Stimulated activated CD8-positive, alpha-beta memory T cell treated with anti-CD3 and anti-CD28 coated beads, Interleukin-15, amount 100 ng/mL, for 24 hours (primary cell): ENCODE measurements at places on chromosomes 2 and 18.

DNA sequence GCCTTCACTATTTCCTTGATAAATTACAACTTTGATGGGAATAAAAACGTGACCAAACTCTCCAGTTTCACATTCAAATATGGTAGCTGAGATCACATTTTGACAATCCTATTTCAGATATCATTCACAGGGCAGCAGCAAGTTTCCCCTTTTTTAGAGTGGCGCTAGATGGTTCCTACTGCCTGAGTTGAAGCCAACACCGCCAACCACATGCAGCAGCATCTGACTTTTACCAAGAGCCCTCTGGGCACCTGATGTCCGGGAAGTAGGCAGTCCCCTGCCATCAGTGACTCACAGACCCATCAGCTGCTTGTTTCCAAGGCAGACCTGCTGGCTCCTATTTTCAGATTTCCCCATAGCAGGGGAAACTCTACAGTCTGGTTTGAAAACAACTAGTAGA lies 4.0 kb upstream of the MREG start:
- no peak for DNase-seq

- no peak for DNase-seq
These were observed 64.6 kb downstream of the BMP10 start for GRCh38 chr2:68806511-68807109.

GRCh38 chr18:49814147-49814499 lies 790 bp upstream of the ACAA2 start:
- peak; percentile 20 for DNase-seq

DNA sequence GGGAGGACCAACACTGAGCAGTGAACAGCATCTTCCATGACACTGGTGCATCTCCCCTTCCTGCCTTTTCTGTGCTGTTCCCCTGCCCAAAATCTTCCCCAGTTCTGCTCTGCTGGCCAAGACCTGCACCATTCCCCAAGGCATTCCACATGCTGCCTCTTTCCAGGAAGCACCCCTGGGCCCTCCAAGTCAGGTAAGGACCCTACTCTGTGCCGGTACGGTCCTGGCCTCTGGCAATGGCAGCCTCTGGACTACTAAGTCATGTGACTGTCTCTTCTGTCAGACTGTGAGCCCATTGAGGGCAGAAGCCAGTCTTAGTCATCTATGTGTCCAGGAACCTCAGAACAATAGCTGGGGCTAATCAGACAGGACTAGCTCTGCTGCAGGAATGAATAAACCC lies 282.0 kb downstream of the MYCN start:
- no peak for DNase-seq

DNA sequence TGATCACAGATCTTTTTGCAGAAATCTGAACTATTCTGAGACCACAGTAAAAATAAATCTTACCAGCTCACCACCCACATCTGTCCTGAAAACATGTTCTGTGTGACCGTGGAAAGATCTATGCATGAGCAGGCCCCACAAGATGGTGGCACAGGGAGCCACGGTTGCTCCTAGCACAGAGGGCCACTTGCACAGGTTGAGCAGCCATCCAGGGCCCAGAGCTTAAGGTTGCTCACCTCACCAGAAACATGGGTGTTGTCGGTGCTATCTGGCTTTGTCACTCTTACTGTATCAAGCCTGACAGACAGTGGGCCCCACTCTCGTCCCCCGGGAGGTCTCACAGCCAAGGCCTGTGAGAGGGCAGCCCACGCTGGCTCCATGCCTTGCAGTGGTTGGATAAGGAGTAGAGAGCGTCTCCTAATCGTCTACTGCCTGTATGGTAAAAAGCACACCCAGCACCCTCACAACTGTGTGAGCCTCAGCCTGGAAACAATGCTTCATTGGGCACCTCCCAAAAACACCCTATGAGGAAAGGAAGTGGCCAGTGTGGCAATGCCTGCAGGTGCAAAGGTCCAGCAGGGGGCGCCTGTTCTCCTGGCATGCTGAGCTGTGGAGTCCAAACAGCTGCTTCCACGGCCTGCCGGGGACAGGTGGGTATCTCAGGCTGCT lies 19.6 kb downstream of the TUBB6 start:
- DNase-seq, result peak; percentile 51

DNA sequence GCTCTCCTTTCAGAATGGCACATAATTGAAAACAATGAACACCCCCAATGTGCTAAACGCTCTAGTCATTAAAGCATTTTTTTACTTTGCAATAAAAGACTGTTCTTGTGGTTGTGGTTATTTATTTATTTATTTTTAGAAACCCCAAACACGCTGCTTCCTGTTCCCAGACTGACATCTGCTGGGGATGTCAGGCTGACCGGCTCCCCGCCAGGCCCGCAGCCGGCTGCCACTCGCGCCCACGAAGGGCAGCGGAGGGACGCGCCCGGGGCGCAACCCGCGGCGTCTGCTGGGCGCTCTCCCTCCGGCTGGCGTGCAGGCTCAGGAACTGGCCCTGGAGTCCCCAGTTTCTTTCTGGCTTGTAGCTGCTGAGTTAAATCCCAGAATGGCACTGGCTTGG lies 83.1 kb upstream of the SP3 start:
- no peak for DNase-seq

DNA sequence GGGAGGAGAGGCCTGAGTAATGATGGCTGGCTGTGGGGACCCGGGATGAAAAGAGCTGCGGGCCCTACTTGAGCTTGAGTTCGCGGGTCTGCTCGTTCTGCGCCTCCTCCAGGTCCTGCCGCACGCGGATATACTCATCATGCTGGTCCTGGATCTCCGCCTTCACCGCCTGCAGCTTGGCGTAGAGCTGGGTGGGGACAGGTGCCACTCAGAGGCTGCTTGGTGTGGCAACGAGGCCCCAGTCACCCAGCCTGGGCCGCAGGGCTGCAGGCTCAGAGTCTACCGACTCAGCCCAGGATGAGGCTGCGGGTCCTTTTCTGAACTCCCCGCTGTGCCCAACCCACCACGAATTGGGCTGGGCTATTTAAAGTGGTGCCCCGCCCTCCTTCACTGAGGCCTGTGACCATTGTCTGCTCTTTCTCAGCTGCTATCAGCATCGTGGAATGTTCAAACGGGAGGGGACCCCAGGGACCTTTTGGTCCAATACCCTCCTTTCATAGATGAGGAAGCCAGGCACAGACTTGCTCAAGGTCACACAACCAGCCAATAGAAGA lies 28.0 kb downstream of the KIF3C start:
- DNase-seq, result no peak

DNA sequence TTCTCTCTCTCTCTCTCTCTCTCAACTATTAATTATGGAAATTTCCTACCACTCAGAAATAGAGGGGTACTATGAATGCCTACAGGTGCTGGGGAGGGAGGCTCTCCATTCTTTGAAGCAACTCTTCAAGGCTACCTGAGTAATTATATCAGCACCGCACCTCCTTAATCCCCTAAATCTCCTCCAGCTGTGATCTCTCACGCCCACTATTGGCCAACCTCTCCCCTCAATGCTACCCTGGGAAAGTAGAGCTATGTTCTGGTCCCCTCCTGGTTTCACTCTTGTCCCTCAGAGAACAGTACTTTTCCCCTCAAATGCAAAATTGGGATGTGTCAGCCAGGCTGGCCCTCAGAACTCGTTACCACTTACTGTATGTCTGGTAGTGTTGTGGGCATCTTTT lies 1.6 kb downstream of the MOCOS start:
- DNase-seq, result no peak

DNA sequence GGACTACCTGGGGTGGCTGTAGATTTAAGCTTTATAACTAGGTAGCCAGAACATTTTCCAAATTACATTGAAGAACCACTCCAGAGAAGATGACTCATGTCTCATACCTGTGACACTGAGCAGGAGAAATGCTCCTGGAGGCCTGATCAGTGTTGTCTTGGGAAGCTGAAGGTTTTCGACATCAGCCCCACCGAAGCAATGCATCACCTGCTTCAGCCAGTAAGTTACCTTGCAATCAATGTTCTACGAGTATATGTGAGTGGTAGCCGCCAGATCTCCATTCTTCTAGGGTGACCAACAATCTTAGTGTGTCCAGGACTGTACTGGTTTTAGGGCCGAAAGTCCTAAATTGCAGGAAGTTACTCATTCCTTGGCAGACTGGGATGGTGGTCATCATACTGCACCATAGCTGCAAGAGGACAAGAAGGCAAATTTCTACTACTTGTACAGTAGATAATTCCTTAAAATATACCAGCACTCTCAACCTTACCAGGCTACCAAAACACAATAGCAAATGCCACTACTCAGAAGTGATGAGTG lies 109.3 kb upstream of the LINC00305 start:
- DNase-seq, result no peak

GRCh38 chr18:75211002-75211621 lies 515 bp downstream of the TSHZ1 start:
- no peak for DNase-seq

DNA sequence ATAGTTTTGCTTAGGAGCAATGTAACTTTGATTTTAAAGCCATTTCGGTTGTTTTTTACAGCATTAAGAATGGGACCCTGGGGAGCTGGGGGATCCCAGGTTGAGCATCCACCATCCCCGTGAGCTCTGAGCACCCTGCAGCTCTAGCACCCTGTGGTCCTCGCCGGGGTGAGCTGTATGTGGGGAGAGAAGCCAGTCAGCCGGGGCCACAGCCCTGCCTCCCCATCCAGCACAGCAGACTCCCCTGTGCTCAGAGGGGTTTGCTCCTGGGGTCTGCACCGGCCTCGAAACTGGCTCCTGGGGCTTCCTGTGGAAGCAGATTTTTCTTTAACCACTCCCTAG lies 1.3 kb downstream of the COL6A3 start:
- DNase-seq, result no peak

DNA sequence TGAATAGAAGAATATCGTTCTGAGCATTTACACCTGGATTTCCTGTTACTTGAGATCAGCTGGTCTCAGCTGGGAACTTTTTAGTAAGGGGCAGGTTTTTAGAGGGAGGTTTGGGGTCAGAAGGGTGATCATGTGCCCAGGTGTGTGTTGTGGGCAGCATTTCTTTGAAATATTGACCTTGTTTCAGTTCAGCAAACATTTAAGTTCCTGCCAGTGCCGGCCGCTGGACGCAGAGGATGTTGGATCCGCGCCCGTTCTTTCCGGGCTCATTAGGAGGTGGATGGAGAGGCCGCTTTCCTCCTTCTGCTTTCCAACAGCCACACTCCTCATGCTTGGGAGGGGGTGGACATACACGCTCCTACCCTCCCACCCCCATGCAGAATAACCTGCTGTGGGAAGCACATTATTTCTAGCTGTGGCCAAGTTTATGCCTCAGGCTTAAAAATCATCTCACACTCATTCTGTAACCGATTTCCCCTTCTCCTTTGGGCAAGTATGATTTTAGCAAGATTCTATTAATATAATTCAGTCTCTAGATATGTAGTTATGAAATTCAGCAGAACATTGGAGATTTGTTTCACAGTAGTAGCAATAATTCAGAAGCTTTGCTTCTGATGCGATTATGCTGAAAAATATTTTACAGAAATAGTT lies 131.4 kb downstream of the ZNF236 start:
- no peak for DNase-seq

DNA sequence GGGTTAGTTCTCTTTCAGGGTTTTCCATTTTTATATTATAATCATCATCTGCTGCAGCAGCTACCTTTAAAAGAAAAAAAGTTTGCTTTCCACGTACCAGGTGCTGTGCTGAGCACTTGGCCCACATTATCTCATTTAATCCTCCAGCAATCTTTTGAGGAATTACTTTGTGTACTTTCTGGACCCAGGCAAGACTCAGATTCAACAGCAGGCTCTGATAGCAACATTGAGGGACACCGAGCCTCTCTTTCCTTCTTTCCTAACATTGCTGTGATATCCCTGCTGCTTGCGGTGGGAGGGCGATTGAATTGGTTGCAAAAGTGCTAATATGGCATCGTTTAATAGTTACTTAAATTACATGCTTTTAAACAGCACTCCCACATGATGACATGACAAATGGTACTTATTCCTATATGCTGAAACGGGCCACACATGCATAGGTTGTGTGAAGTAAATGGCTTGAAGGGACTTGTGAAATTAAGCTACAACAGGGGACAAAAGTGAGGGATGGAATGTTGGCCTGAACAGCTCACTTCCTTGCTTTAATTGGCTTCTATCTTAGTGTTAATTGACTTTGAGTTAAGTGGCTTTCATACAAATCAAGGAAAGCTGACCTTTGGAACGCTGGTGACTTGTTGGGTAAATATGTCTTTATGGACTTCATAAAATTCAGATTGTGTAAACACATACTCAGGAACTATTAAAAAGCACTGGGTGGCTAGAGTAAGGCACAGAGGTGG lies 21.2 kb downstream of the SPRED2 start:
- no peak for DNase-seq

DNA sequence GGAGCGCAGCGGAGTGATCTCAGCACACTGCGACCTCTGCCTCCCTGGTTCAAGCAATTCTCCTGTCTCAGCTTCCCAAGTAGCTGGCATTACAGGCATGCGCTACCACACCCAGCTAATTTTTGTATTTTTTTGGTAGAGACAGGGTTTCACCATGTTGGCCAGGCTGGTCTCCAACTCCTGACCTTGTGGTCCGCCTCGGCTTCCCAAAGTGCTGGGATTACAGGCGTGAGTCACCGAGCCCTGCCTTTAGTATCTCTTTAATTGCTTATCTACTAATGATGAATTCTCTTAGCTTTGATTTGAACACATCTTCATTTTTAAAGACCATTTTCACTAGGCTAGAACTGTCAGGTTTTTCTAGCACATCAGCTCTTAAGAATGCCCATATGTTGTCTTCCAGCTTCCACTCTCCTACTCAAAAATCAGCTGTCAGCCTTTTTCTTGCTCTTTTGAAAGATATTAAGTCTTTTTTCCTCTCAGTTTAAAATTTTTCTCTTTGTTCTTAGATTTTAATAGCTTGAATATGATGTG lies 16.1 kb upstream of the MFSD2B start:
- DNase-seq, result no peak

- no peak for DNase-seq
These were observed 320.0 kb upstream of the TNP1 start for GRCh38 chr2:217179854-217180253.

DNA sequence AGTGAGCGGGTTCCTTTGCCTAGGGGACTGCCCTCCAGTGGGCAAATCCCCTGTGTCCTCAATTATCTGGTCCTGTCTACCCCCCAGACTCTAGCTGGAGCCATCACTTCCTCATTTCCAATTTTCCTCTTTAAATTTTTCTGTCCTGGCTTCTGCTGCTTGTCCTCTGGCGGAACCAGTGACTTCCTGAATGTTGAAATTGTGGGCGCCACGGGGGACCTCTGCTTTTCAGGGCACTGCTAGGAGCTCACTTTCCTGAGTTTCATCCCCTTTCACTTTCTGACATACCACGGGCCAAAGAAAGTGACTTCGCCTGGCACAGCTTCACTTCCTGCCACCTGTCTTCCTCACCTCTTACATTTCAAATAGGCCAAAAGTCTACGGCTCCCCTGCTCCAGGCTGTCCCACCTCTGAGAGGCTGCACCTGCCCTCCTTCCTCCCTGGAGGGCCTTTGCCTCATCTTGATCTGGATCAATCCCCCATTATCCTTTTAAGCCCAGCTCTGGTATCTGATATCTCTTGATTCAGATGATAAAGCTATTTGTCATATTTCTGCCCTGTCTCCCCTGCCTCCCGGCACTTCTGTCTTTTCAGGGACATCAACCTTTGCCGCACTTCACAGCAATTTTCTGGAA lies 1.4 kb upstream of the MARCO start:
- DNase-seq, result no peak
